ENCODE measurements at places on chromosomes 1 and 21. TPM values are rescaled to one million over a fixed set of nuclear protein-coding genes. Genes with fewer than 3 reads are reported as not detected.

DNA sequence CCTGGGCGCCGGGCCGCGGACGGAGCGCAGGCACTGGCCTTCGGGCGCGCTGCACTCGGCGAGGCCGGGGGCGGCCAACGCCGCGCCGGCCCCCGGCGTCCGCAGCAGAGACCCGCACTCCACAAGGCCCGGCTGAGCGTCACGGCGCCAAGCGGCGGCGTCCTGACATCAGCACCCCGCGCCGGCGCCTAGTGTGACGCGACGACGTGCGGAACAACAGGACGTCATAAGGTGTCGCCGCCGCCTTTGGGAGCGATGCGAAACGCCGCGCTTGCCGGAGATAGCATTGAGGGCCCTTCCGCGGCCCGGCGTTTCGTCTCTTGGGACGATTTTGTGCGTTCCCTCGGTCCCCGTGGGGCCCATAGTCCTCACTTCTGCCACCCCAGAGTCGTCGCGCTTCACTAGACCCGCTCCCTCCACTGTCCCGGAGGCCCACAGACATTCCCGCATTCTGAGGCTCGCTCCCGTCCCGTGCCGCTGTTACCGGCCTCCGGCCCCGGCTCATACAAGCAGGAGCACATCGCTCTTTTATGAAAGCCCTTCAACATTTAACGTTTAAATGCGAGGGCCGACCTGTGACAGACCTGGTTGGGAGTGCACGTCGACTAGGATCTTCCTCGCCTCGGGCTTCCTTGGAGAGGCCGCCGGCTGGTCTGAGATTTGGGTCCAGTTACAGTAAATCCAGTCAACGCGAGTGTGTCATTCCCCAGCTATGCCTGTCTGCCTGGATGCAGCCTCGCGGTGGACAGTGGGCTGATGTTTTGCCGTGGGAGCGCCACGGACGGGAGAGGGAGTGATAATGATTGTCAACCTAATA is at the start of gene SSU72:
SSU72 (minus strand) TSS at position 143 of the 817 bp plus-strand sequence. CDS start 306 bp downstream, outside the sequence.
- DNase-seq = peak; percentile 89

PTPRF gene
- total RNA-seq = 2.6 TPM

- DNase-seq = no peak
These were observed 9.3 kb downstream of the MPZ start for GRCh38 chr1:161300478-161300877.

- no peak for DNase-seq
These were observed 19.3 kb upstream of the UBL4B start for GRCh38 chr1:110092991-110093390.

DNA sequence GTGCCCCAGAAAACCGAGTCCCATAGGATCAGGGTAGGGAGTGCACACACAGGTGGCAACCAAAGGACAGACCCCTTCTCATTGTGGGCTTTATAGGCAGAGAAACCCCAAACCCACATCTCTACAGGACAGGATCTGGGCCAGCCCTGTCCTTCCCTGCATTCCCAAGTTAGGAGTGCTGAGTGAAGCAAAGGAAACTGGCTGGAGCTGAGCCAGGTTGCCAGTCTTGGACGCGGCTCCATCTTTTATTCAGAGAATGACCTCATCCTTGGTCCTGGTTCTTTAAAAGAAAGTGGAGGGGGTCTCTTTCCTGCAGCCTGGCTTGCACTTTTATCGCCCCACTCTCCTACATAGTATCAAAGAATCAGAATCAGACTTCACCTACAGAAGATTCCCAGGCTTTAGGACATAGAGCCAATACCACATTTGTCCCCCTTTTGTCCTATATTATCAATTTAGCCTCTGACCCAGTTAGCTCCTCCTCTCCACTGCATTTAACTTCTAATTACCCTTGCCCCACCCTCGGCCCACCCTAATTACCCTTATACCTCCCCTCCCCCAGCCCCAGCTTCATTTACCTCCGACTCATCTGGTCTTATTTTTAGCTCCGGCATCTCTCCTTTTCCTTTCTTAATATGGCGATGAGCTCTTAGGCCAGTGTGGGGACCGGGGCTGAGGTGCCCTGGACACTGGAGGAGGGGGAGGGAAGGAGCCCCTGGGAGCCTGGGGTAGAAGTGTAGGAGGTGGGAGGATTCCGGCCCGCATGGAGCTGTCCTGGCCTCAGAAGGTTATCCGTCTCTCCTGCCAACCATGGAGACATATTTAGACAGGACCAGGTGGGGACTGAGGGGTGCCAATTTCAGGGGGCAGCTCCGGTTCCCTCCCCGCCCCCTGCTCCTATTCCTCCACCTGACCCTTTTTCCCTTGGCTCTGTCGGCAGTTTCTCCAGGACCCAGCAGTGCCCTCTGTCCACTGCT is at the start of gene CASQ1:
CASQ1 (plus strand) TSS at position 927 of the 977 bp plus-strand sequence. CDS start 177 bp downstream, outside the sequence.
- no peak for DNase-seq

GRCh38 chr1:208807446-208808127 is 563.4 kb upstream of the PLXNA2 start:
- DNase-seq = no peak

SAMD13 gene
- total RNA-seq = not detected

DNA sequence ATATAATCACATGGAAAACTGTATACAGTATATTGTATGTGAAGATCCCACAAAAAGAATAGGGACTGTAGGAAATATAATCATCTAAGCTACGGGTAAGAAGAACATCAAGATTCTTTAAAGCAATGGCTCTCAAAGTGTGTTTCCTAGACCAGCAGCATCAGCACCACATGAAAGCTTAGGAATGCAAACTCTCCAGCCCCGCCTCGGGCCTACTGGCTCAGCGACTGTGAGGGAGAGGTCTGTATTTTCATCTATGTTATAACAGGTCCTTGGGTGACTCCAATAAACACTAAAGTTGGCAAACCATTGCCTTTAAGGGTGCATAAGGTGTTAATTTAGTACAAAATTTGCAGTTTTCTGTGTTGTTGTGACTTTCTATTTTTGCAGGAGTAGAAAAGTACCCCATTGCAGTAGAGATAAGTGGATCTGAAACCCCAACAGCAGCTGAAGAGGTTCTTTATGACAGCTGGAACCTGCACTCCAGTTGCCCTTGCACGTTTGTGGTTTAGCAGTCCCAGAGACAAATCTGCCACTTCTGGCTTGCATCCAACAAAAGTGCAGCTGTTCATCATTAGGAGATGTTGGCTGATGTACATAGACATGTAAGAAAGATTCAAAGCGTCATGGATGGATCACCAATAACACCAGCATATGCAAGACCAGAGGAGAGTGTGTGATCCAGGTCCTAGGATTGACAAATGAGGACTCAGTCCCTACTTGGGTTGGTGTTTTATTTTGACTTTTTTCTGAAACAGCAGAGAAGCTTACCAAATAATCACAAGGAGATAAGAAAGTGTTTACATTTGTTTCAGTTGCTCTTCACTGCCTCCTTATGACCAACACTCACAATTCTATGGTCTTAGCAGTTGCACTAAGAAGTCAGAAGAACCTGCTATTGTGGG is 15.9 kb upstream of the IFNAR1 start:
- peak; percentile 21 for DNase-seq

DNA sequence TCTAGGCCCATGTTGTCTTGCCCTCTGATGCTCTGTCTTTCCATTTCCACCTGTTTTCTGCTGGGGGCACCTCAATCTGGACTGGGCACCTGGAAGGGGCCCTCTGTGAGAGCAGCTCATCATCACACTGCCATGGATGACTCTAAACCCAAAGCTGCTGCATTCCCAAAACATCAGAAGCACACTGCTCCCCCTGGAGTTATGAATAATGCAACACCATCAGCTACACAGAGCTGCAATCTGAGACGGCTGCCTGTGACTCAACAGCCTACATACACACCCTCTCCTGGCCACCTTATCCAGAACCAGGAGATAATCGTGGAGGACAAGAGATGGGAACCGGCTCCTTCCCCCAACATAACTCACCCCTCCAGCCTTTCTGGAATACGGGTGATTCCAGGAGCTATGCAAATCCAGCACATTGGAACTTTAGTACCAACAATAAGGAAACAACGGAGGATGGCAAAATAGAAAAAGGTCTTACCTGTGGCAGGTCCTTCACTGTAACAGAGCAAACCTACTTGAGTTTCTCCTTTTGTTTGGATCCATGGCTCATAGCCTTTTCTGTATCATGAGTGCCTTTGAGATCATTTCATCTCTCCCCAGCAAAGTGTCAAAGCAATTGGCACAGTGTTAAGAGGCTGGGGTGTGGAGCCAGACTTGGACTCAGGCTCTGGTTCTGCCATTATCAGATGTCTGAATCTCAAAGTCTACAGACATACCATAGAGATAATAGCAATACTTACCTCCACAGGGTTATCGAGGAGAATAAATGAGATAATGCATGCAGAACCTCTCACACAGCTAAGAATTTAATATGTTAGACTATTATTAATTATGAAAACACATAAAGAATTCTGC is 29.3 kb downstream of the AK2 start:
- DNase-seq = no peak

TNFAIP8L2 gene
- 41.2 TPM for total RNA-seq

DNA sequence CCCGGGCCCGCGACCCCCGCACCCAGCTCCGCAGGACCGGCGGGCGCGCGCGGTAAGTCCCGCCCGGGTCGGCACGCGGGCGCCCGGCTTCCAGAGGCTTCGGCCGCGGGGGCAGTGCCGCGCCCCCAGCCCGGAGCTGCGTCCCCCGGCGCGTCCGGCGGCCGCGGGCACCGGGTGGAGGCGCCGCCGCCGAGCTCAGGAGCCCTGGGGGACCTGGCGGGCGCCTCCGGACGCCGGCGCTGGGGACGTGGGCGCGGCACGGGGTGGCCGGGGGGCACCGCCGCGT is 227 bp downstream of the NBL1 start:
- no peak for DNase-seq

THAP3 gene
- total RNA-seq = 12.8 TPM

- no peak for DNase-seq
These were observed 64.0 kb downstream of the NENF start for GRCh38 chr1:212496682-212497081.

DNA sequence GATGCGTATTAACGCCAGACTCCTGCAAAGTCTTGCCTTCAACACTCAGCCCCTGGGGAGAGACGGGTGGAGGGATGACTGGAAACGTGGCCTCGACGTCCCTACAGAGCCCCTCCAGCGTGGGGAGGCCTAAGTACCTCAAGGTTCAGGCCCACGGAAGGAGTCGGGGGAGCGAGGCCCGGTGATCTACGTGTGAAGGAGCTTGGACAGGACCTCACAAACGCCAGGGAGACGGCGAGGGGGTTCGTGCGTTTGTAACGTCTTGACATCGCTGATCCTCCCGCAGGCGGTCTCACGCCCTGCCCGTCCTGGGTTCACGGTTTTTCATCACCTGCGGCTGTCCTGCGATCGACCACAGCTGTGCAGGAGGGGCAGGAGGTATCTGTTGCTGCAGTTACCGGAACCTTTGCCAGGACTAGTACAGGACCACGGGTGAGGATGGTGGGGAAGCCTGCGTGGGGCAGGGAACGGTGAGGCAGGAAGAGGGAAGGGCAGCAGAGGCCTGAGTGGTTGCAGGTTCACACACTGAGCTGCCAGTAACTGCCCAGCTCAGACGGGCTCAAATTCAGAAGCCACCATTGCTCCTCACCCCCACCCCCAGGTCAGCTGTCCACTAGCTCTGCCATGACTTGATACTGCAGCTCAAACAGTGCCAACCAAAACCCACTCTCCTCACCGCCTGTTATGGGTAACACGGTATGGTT is 889 bp upstream of the CCNL2 start:
- DNase-seq = no peak

DAB1 gene
- 1.5 TPM for total RNA-seq

DNA sequence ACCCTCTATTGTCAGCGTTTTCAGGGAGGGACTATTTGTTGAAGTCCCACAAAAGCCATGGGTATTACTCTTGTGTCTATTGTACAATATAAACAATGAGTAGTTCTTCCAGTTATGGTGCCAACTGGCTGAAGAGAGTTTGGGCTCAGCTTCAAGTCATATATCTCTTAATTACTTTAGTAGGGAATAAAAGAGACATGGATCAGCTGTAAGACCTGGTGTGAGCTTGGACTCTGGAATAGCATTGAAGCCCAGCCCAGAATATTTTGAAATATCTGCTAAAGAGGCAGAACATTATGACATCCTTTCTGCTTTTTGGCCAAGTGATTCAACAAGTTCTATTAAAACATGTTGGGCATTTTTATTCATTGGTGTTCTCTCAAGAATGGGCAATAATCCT is 224.9 kb downstream of the BACH1 start:
- no peak for DNase-seq

GRCh38 chr1:184158896-184159681 is 107.6 kb downstream of the TSEN15 start:
- DNase-seq = no peak

LCE1D gene
- total RNA-seq = not detected

DNA sequence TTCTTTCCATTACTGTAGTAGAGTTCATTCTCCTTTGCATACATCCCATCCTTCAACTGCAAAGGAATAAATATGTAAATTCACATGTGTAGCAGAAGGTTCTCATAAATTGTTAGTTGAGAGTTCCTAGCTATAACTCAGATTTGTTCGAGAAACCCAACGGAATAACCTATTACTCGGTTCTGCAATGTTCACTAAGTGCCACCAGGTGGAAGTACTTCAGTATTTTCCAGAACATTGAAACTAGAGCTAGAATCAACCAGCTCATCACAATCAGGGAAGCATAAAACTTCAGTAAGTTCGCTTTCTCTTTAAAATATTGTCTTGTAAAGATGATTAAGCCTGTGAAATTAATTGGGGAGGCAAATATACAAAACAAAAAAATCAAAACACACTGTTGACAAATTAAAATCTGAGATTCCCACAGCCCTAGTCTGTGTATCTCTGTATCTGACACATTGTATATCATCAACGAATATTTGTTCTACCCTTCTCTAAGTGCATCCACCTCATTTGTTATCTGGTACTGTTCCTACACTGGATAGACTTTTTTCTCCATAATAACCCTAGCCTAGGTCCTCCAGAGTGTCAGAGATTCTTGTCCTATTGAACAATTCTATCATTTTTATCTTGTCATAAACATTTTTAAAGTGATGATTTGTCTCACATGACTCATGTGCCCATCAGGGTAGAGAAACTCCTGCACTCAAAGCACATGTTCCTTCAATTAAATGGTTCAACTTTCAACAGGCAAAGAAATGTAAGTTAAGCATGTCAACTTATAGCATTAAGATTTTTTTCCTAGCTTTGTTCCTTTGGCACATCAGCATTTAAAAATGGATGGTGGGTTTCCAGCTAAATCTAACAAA is 31.9 kb downstream of the MROH9 start:
- DNase-seq = no peak

RGS13 gene
- not detected for total RNA-seq

SPRR2E gene
- not detected for total RNA-seq

GRCh38 chr1:17139637-17140036 is 20.4 kb upstream of the PADI2 start:
- DNase-seq = no peak

DNA sequence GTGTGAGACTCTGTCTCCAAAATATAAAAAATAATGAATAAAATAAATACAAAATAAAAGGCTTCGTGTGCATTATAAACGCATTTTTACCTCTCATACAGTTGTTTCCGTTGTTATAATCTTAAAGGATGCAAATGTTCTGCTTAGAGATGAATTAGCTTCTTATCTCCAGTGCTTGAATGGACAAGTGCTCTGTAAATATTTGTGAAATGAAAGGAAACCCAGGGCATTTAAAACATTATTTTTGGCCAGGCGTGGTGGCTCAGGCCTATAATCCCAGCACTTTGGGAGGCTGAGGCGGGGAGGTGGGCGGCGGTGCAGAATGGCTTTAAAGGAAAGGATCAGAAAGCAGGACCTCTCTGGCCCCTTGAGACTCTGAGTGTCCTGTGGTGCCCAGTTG is 94.5 kb downstream of the HUNK start:
- no peak for DNase-seq
